ENCODE measurements at places on chromosomes 12 and 14.

- no peak for DNase-seq
These were observed 70.1 kb downstream of the NKX2-1 start for GRCh38 chr14:36449903-36450302.

DNA sequence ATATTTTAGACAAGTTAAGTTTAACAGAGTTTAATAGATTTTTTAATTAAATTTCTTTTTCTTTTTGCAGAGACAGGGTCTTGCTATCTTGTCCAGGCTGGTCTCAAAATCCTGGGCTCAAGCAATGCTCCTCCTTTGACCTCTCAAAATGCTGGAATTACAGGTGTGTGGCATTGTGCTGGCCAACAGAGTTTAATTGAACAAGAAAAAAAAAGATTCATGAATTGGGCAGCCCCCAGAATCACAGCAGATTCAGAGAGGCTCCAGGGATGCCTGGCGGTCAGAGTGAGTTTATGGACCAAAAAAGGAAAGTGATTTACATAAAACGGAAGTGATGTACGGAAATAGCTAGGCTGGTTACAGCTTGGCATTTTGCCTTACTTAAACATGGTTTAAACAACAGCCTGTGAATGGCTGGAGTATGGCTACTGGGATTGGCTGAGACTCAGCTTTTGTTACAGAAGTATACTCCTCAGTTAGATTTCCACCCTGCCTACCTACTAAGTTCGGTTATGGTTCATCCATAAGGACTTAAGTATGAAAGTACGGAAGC is 14.5 kb upstream of the TESPA1 start:
- no peak for DNase-seq

DNA sequence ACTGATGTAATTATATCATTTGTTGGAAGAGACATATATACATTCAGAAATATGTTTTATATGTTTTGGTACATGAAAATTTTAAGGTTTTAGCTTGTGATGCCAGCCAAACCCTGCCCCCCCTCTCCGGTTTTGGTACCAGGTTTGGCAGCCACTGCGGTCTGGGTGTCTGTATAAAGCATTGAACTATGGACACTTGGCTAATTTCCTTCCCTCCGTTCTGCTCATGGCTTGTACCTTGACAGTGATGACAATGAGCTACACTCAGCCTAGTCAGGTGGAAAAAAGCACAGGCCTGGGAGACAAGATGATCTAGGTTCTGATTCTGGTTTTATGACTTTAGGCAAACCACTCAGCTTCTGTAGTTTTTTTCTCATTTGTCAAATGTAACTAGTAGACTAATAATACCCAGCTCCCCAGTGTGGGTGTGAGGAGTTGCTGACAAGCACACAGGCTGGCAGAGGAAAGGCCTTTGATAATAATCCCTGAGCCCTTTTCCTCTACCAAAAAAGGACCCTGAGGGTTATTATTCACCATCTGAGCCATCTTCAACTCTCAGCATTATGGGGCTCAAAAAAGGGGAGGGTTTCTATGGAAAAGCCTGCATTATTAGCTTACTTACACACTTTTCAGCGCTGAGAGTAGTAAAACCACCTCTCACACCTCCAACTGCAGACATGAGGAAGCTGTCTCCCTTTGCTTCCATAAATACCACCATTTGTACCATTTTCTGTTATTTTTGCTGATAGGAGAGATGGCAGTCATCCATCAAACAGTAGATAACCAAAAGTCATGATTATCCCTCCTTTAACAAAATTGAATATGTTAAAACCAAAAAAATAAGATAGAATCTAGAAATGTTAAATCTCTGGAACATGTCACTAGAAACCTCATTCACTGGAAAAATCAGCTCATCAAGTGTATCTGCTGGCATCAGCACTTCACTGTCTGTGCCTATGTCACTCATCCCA is 76.3 kb upstream of the PSMC1 start:
- no peak for DNase-seq

- no peak for DNase-seq
These were observed 63.6 kb upstream of the ARID2 start for GRCh38 chr12:45665941-45666340.

DNA sequence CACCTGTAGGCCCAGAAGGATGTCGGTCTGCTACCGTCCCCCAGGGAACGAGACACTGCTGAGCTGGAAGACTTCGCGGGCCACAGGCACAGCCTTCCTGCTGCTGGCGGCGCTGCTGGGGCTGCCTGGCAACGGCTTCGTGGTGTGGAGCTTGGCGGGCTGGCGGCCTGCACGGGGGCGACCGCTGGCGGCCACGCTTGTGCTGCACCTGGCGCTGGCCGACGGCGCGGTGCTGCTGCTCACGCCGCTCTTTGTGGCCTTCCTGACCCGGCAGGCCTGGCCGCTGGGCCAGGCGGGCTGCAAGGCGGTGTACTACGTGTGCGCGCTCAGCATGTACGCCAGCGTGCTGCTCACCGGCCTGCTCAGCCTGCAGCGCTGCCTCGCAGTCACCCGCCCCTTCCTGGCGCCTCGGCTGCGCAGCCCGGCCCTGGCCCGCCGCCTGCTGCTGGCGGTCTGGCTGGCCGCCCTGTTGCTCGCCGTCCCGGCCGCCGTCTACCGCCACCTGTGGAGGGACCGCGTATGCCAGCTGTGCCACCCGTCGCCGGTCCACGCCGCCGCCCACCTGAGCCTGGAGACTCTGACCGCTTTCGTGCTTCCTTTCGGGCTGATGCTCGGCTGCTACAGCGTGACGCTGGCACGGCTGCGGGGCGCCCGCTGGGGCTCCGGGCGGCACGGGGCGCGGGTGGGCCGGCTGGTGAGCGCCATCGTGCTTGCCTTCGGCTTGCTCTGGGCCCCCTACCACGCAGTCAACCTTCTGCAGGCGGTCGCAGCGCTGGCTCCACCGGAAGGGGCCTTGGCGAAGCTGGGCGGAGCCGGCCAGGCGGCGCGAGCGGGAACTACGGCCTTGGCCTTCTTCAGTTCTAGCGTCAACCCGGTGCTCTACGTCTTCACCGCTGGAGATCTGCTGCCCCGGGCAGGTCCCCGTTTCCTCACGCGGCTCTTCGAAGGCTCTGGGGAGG is at the start of gene LTB4R:
LTB4R (plus strand) TSS at position 857 of the 959 bp plus-strand sequence. CDS start 4,150 bp downstream, outside the sequence.
- DNase-seq = peak; percentile 79

DNA sequence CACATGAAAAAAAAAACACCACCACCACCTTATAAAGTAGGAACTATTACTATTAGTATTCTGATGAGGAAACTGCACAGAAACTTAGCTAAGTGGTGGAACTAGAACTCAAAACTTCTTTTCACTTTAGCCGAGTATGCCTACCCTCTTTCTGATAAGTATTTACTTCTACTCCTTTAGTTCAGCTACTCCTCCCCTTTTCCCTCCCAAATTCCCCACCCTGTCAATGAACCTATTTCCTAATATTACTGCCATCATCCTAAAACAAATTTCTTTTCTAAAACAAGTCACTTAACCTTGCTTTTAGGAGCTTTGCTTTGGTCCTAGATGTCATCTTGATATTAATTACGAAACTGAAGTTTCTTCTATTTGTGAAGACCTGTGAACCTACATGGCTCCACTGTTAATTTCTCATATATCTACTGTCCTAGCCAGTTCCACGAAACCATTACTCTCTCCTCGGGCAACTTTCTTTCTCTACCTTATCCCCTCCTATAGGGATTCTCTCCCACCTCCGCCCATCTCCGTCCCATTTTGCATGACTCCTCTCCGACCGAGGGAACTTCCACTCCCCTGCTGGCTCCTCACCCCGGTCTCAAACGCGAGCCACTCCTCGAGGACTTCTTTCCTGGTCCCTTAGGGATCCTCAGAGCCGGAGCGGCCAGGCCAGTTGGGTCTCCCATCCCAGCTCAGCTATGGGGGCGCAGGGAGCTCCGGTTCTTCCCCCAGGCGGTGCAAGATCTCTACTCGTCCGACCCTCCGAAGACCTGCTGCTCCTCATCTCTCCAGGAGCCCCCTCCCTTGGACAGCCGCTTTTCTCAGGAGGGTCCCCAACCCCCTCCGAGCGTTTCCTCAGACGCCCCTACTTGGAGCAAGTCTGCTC is 1.1 kb downstream of the NUMB start:
- DNase-seq = peak; percentile 66

GRCh38 chr12:19643635-19644034 is 204.3 kb downstream of the AEBP2 start:
- DNase-seq = peak; percentile 94

DNA sequence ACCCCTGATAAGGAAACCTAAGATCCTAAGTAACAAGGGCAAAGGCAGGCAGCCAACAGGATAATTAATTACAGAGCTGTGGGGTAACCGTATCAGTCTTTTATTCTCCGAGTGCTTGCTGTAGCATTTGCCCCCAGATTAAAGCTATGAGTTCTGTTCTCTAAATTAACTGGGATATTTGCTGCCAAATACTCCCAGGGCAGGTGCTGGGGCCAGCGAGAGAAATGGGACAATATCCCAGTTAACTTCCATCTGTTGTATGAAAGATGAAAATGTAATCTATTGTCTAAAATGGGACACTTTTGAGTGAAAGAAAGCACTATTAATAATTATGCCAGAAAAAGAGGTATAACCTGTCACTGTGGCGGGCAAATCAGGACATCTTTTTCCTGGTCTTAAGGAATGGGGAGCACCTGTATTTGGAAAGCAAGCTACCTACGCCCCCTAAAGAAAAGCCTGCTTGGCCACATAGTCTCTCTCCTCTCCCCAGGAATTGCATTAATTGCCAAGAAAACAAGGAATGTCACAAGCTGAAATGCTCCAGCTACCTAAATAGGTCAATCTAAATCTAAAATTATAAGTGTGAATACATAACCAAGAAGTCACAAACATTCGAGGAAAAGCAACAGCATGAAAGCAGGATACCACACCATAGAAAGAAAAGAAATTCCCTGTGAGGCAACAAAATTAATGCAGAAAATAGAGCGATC is 26.7 kb upstream of the CFAP54 start:
- peak; percentile 18 for DNase-seq

GRCh38 chr12:110739894-110740293 is 2.8 kb downstream of the PPP1CC start:
- no peak for DNase-seq

DNA sequence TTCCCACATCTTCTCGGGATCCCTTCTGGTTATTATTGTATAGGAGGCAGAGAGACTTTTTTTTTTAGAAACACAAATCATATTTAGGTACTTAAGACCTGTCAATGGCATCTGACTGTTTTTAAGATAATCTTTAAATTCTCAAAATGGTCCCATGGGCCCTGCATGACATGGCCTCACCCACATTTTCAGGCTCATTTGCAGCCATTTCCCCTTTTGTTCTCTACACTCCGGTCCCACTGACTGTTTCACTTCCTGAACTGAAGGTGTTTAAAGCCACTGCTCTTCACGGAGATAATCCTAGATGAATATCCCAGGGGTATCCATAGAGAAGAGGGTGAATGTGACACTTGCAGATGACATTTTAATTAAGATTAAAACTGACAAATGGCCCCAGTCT is 12.3 kb upstream of the C12orf71 start:
- DNase-seq = no peak

- peak; percentile 92 for DNase-seq
These were observed 17.0 kb downstream of the RHOF start for GRCh38 chr12:121776190-121777098.

DNA sequence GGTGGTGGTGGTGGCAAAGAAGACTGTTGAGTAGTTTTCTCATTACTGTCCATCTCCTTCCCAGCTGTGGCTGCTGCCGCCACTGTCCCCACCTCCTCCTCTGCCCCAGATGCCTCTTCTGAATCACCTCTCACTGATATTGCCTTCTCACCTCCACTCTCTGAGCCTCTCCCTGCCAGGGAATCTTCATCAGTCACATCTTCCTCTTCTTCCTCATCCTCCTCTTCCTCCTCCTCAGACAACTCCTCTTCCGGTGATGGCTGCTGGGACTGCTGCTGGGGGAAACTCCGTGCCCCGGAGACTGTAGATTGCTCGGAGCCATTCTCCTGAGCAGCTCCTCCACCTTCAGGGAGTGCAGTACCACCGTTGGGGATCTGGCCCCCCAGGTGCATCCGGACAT is 2.9 kb downstream of the SALL2 start:
- no peak for DNase-seq

- DNase-seq = no peak
These were observed 402.8 kb downstream of the BCAT1 start for GRCh38 chr12:24546084-24546483.

GRCh38 chr14:53858345-53858684 is 98.3 kb downstream of the BMP4 start:
- no peak for DNase-seq

GRCh38 chr12:58915634-58916033 is 4.7 kb downstream of the LRIG3 start:
- no peak for DNase-seq

DNA sequence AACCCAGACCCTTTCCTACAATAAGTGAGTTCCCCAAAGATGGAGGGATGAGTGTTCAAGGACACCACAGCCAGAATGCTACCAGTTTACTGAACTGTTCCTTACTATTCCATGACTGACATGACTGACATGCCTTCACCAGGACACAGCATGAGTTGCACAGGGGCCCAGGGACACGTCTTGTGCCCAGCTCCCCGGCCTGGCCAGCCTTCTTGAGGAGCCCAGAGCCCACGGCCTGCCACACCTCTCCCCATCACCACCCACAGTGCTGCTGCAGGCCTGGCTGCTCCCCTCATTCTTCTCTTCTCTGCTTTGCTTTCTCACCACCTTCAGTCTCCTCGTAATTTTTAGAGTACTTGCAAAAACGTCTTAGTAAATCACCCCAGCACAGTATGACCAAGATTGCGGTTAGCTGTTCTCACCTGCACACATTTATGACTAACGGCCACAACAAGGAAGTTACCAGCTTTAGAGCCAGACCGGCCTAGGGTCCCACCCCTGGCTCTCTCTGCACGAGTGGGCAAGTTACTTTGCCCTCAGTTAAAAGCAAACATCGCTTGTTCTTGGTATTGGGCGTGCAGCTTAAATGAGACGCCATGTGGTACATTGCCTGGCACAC is 18.5 kb downstream of the PPP2R5E start:
- DNase-seq = no peak

DNA sequence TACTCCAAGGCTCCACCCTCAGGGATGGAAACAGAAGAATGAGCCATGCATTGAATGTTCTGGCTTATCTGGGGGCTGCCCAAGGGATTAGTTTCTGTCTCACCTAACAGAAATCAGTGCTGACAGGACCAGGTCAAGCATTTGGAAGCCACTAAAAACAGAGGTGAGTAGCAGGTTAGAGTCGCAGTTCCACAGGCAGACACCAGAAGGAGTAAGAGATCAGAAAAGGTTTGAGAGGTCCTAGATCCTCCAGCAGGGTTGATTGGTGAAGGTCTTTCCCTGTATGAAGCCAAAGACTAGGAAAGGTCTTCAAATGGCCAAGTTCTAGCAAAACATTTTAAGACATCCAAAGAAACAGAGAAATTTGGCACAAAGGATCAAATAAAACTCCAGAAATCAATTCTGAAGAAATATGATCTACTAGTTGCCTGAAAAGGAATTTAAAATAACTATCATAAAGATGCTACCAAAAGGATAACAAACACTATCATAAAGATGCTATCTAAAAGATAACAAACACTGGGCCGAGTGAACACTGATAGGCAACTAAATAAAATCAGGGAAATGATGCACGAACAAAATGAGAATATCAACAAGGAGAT is 19.5 kb upstream of the TTC9 start:
- DNase-seq = peak; percentile 91

DNA sequence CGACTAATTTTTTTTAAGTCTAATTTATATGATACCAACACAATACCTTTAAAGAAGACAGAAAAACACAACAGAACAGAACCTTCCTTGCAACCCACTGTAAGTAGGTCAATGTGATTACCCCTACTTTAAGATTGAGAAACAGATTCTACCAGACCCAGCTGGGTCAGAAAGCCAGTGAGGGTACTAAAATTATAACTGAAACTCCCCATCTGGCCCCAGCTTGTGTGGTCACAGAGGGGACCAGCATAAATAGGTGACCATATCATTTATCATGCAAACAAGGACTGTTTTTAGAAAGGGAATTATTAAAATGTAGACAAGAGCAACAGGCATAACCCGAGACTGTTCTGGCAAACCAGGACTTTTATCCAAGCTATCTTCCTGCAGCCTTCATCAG is 30.1 kb upstream of the FRMD6 start:
- no peak for DNase-seq

Data from GM23338 (cell line).